ENCODE measurements at places on chromosomes 3 and 15. TPM values are rescaled to one million over a fixed set of nuclear protein-coding genes. Genes with fewer than 3 reads are reported as not detected.

Gene MASP1
- total RNA-seq, result not detected

Gene STRIT1
- not detected for total RNA-seq

DNA sequence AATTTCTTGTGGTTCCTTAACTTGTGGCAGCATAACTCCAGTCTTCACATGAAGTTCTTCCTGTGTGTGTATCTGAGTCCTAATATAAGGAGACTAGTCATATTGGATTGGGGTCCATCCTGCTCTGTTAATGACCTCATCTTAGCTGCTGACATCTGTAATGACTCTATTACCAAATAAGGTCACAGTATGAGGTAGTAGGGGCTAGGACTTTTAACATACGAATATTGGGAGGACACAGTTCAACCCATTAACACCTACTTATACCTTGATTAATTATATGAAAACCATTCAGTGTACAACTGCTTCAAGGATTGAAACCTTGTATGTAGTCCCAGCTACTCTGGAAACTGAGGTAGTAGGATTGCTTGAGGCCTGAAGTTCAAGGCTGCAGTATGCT is 43.9 kb downstream of the OIP5 start:
- H3K36me3 ChIP-seq, result no peaks in the 10 kb centered on the region
- no peaks in the 10 kb centered on the region for H3K27me3 ChIP-seq
- no peak overlapping the region for H3K27ac ChIP-seq
- no peak overlapping the region for H3K4me3 ChIP-seq

Gene FSD2
- not detected for total RNA-seq

Gene CKMT1A
- 3.0 TPM for total RNA-seq

GRCh38 chr3:149450281-149450680 is 24.2 kb upstream of the TM4SF4 start:
- DNase-seq, result no peak
- no peaks in the 10 kb centered on the region for H3K36me3 ChIP-seq
- H3K27me3 ChIP-seq, result no peaks in the 10 kb centered on the region
- H3K4me1 ChIP-seq, result 0 out of 2 replicates have a peak, but pooled peaks cover 6% of the 10 kb centered on the region
- peak overlapping the region; percentile 81 for H3K27ac ChIP-seq

DNA sequence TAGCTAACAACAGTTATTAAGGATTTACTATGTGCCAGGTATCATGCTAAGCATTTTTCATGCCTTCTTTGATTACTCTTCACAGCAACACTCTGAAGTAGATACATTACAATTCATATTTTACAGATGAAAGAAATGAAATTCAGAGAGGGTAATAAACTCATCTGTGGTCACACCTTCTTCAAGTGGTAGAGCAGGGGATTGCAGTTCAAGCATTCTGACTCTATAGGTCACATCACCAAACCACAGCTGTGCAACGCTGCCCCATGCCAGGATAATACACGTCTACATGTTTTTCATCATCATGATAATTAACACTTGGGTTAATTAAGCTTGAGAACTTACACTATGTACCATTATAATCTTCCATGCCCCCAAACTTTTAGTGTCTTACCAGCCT is 98.5 kb downstream of the LRRC3B start:
- DNase-seq, result no peak
- no peak overlapping the region for H3K4me3 ChIP-seq
- no peak overlapping the region for H3K27ac ChIP-seq
- no peaks in the 10 kb centered on the region for H3K36me3 ChIP-seq
- no peaks in the 10 kb centered on the region for H3K4me1 ChIP-seq
- no peaks in the 10 kb centered on the region for H3K27me3 ChIP-seq

- H3K4me1 ChIP-seq, result no peaks in the 10 kb centered on the region
- H3K27me3 ChIP-seq, result no peaks in the 10 kb centered on the region
These were observed 49.4 kb downstream of the CRYBG3 start for GRCh38 chr3:97871186-97871585.

- H3K36me3 ChIP-seq, result peaks cover 4% of the 10 kb centered on the region
- H3K4me1 ChIP-seq, result no peaks in the 10 kb centered on the region
- H3K4me3 ChIP-seq, result no peak overlapping the region
- no peaks in the 10 kb centered on the region for H3K27me3 ChIP-seq
These were observed 38.6 kb downstream of the UMPS start for GRCh38 chr3:124768812-124769211.

DNA sequence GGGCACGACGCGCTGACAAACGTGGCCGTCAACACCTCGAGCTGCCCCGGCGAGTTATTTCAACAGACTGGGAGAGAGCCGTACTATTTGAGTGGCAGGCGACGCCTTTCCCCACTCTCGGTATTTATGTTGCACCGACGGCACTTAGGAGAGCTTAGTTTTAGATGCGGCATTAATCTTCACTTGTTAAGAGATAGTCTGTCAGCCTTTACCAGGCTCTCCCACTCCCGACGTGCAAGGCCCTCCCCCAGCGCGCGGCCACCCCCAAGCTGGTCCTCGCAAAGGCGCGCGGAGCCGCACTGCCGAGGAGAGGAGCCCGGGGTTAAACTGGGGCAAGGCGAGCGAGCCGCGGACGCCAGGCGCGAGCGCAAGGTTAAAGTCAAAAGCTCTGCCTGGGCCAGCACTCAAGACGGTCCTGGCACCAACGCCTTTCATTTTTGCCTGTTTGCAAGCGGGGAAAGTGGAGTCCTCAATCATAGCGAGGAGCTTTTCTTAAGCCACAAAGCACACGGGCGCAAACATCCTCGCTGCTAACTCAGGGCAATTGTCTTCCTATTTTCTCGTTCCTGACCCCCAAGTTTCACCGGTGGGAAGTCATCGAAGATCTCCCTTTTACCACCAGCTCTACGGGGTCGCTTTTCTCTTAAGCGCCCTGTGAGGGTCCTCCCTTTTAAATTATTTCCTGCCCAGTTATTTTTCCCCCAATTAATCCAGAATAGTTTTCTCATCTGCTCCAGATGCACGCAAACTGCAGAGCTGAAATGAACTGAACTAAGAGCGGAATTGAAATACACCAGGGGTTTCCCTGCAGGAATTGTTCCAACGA is 86.6 kb downstream of the NR2F2 start:
- peaks cover 3% of the 10 kb centered on the region for H3K27me3 ChIP-seq
- no peak overlapping the region for H3K27ac ChIP-seq
- DNase-seq, result peak; percentile 10
- no peaks in the 10 kb centered on the region for H3K36me3 ChIP-seq
- no peaks in the 10 kb centered on the region for H3K4me1 ChIP-seq
- H3K4me3 ChIP-seq, result 0 out of 2 replicates have a peak overlapping the region, but pooled peaks have one; percentile 1

- peak; percentile 80 for DNase-seq
- H3K36me3 ChIP-seq, result peaks cover 1% of the 10 kb centered on the region
- peak overlapping the region; percentile 45 for H3K27ac ChIP-seq
- H3K27me3 ChIP-seq, result no peaks in the 10 kb centered on the region
- H3K4me1 ChIP-seq, result peaks cover 15% of the 10 kb centered on the region
These were observed 45.2 kb upstream of the RASA2 start for GRCh38 chr3:141441381-141442364.

GRCh38 chr15:35089551-35089950 is 4.5 kb upstream of the NANOGP8 start:
- no peak for DNase-seq
- no peaks in the 10 kb centered on the region for H3K4me1 ChIP-seq
- no peaks in the 10 kb centered on the region for H3K36me3 ChIP-seq
- no peak overlapping the region for H3K4me3 ChIP-seq

DNA sequence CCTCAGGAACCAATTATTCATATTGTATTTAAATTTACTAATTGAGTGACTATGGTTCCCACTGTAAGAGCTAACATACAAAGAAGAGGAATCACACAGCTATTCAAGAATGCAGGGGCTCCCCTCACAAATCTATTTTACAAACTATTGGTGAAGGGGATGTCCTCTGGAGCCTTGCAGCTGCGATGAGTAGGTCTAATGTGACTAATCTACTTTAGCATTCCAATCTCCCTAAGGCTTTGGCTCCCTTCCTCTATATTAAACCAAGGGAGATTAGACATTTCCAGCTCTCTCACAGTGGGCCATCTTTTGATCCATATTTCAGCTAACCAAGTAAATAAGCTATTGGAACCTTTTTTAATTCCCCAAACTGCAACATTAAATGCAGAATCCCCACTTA is 514.2 kb upstream of the BCHE start:
- no peaks in the 10 kb centered on the region for H3K36me3 ChIP-seq
- H3K27me3 ChIP-seq, result no peaks in the 10 kb centered on the region
- no peaks in the 10 kb centered on the region for H3K4me1 ChIP-seq
- H3K27ac ChIP-seq, result no peak overlapping the region

Gene PIK3CA
- total RNA-seq, result 10.6 TPM

GRCh38 chr15:50718700-50719125 is 32.1 kb upstream of the TRPM7 start:
- DNase-seq, result peak; percentile 56
- peaks cover 13% of the 10 kb centered on the region for H3K4me1 ChIP-seq

- no peak overlapping the region for H3K4me3 ChIP-seq
- no peaks in the 10 kb centered on the region for H3K4me1 ChIP-seq
- H3K36me3 ChIP-seq, result no peaks in the 10 kb centered on the region
- no peaks in the 10 kb centered on the region for H3K27me3 ChIP-seq
- no peak for DNase-seq
These were observed 13.3 kb downstream of the RRP9 start for GRCh38 chr3:51928438-51928837.

GRCh38 chr15:75185271-75186029 is 16.2 kb upstream of the C15orf39 start:
- no peak overlapping the region for H3K4me3 ChIP-seq
- no peak for DNase-seq
- H3K4me1 ChIP-seq, result peaks cover 31% of the 10 kb centered on the region
- H3K27me3 ChIP-seq, result no peaks in the 10 kb centered on the region
- no peaks in the 10 kb centered on the region for H3K36me3 ChIP-seq

- H3K4me3 ChIP-seq, result no peak overlapping the region
- no peaks in the 10 kb centered on the region for H3K27me3 ChIP-seq
- no peak for DNase-seq
- H3K27ac ChIP-seq, result no peak overlapping the region
- no peaks in the 10 kb centered on the region for H3K4me1 ChIP-seq
These were observed 110.5 kb upstream of the GAP43 start for GRCh38 chr3:115512565-115513415.

- H3K27me3 ChIP-seq, result no peaks in the 10 kb centered on the region
- H3K27ac ChIP-seq, result no peak overlapping the region
- no peaks in the 10 kb centered on the region for H3K4me1 ChIP-seq
These were observed 99.1 kb downstream of the LARS2 start for GRCh38 chr3:45487508-45487907.

DNA sequence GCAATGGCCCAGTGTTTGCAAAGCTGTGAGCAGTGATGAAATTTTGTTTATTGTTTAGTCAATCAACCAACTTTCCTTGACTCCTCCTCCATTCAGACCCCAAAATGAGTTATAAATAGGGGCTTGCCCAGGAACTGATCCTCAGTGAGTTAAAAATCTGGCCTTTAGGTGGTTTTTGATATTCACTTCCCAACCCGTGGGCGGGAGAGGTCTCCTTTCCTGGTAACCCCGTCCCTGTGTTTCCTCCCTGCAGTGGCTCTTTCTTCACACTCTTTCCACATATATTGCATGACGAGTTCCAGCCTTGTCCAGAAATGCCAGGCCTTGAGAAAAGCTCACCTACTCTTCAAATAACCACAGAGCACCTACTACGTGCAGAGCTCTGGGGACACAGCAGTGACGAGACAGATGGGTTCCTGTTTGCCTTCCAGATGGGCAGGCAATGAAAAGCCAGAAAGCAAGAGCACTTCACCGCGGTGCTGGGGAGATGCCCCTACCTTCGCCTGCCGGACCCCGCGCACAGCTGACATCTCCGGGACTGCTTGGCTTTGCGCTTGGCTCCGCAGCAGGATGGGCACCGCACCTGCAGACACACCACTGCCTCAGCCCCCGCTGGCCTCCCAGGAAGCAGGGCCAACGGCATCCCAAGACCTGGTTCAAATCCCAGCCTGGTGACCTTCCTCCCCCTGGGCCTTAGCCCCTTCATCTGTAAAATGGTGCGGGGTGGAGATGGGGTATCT is 17.2 kb downstream of the SSUH2 start:
- DNase-seq, result no peak
- peaks cover 32% of the 10 kb centered on the region for H3K4me1 ChIP-seq
- H3K27me3 ChIP-seq, result no peaks in the 10 kb centered on the region
- H3K36me3 ChIP-seq, result no peaks in the 10 kb centered on the region

DNA sequence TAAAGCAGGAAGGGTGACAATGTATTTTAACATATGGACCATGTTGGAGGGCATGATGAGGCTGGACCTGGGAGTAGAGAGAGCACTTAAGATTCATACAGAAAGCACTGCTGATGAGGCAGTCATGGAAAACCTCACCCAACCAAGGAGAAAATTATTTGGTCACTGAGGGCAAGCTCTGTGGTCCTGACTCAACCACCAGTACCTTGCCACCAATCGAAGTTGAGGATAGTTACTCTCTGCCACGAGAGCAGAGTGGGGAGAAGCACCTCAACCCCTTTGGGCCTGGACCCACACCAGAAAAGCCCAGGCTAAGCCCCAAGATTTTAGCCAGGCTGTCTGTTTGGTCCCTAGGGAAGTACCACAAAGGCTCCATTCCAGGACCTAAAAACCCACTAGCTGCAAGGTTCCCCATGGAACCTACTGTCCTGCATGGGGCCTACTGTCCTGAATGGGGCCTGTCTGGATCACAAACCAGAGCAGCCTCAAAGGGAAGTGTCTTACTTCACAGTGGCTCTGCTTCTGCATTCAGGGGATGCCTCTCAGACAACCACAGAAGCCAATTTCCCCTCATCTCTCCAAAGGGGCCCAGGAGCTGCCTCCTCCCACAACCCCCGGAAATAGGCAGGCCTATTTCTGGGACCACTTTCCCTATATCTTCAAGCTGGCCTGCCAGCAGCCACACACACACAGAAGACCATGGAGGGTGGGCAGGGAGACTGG is 4.2 kb downstream of the CCDC71 start:
- no peak overlapping the region for H3K4me3 ChIP-seq
- H3K4me1 ChIP-seq, result peaks cover 6% of the 10 kb centered on the region
- H3K36me3 ChIP-seq, result 0 out of 2 replicates have a peak, but pooled peaks cover 2% of the 10 kb centered on the region

GRCh38 chr3:134279466-134279865 is 28.8 kb upstream of the RYK start:
- no peak overlapping the region for H3K4me3 ChIP-seq
- H3K36me3 ChIP-seq, result no peaks in the 10 kb centered on the region
- no peak for DNase-seq
- no peak overlapping the region for H3K27ac ChIP-seq
- H3K4me1 ChIP-seq, result peaks cover 20% of the 10 kb centered on the region

DNA sequence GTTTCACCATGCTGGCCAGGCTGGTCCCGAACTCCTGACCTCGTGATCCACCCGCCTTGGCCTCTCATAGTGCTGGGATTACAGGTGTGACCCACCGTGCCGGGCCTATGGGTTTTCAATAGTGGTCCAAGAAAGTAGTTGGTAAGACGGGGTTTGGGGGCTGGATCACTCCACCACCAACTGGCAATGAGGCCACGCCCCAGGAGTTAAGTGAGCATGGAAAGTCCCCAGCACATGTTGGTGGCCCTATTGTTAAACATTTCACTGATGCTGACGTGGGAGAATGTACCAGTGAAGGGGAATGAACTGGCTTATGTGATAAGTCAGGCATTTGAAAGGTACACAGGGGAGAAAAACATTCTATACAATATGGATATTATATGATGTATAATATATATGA is 80.4 kb downstream of the CHRD start:
- no peaks in the 10 kb centered on the region for H3K36me3 ChIP-seq
- H3K27me3 ChIP-seq, result no peaks in the 10 kb centered on the region
- no peak overlapping the region for H3K27ac ChIP-seq
- no peaks in the 10 kb centered on the region for H3K4me1 ChIP-seq
- DNase-seq, result no peak

Data from Caco-2 (cell line).